ENCODE measurements at places on chromosomes 6 and 20.

- DNase-seq = peak; percentile 97
These were observed 4.0 kb upstream of the ZMYND8 start for GRCh38 chr20:47360297-47361056.

DNA sequence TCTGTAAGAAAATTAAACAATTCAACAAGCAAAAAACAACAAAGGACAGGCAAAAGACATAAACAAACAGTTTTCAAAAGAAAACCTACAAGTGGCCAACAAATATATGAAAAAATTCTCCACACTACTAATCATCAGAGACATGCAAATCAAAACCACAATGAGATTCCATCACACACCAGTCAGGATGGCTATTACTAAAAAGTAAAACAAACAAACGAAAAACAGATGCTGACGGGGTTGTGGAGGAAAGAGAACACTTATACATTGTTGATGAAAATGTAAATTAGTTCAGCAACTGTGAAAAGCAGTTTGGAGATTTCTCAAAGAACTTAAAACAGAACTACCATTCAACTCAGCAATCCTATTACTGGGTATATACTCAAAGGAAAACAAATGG is 537.6 kb downstream of the HDGFL1 start:
- DNase-seq = peak; percentile 91

DNA sequence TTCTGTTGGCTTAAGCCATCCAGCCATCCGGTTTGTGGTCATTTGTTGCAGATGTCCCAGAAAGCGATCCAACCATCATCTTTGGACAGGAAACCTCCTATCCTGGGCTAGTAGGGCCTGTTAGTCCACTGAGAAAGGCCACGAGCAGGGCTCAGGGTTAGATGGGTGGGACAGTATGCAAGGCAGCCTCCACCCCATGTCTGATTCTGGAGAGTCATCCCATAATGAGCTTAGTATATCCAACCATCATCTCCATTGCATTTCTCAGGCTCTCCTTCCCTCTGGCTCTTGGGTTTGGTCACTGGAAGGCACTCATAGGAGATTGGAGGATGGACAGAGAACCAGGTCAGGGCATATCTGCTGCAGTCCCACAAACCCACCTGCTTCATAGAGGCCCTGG is 117.8 kb downstream of the LRFN2 start:
- DNase-seq = no peak

GRCh38 chr6:90127595-90127994 is 169.0 kb downstream of the BACH2 start:
- DNase-seq = no peak

GRCh38 chr20:21520702-21521595 is 7.1 kb upstream of the NKX2-2 start:
- DNase-seq = no peak

All from astrocyte (in vitro differentiated cells and primary cell).